ENCODE measurements at places on chromosomes 4 and X.

GRCh38 chr4:150534818-150535217, 47.1 kb upstream of the MAB21L2 start:
- DNase-seq, result no peak

GRCh38 chr4:120921456-120922380, 808 bp downstream of the PRDM5 start:
- peak; percentile 46 for DNase-seq

- DNase-seq, result no peak
Measured at GRCh38 chr4:11416767-11417113, 12.0 kb downstream of the HS3ST1 start.

GRCh38 chr4:17058536-17058915, 160.1 kb upstream of the LDB2 start:
- DNase-seq, result no peak

GRCh38 chr4:171561419-171561818, 251.8 kb upstream of the GALNTL6 start:
- DNase-seq, result no peak

DNA sequence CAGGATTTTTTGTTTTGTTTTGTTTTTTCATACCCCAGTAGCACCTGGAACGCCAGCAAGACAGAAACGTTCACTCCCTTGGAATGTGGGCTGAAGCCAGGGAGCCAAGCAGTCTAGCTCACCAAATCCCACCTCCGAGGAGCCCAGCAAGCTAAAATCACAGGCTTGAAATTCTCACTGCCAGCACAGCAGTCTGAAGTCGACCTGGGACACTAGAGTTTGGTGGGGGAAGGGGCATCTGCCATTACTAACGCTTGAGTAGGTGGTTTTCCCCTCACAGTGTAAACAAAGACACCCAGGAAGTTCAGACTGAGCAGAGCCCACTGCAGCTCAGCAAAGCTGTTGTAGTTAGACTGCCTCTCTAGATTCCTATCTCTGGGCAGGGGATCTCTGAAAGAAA, 99.6 kb upstream of the FGF16 start:
- DNase-seq, result no peak

DNA sequence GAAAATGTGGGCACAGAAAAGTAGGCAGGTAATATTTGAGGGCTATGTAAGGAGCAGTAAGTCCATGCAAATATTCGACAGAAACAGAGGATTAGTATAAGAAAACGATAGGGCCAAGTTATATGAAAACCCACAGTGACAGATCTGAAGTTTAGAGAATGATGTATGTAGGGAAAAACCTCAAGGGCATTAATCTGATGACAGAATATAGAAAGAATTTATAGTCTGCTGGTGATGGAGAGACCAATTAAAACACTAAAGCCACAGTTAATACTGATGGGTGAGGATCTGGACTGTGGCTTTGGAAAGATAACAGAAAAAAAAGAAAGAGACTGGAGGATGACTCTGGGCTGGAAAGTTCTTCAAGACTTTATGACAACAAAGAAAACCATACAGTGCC, 169.7 kb downstream of the PALLD start:
- DNase-seq, result no peak

GRCh38 chrX:22373766-22374165, 101.1 kb downstream of the CBLL2 start:
- no peak for DNase-seq

- no peak for DNase-seq
Measured at GRCh38 chr4:14893713-14894112, 108.6 kb upstream of the CPEB2 start.

DNA sequence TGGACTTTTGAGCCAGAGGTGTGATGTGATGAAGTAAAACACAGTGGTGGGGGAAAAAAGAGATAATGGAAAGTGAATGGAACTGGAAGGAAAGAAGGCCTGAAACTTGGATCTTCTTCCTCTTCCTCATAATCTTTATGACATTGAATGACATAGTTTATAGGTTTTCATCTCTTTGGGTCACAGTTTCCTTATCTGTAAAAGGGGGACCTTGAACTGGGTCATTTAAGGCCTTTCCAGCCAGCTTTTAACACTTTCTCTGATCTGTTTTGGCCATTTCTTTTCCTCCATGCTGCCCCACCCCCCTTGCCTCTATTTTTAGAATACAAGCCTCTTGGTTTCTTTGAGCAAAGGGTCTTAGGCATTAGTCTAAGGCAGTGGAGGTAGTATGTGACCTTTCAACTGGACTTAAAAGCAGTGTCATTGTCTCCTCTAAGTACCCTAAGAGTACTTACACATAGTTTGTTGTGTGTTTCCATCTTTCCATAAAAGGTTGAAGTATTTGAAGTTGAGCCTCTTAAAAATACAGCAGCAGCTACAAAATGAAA, 7.8 kb downstream of the CPEB2 start:
- DNase-seq, result no peak

DNA sequence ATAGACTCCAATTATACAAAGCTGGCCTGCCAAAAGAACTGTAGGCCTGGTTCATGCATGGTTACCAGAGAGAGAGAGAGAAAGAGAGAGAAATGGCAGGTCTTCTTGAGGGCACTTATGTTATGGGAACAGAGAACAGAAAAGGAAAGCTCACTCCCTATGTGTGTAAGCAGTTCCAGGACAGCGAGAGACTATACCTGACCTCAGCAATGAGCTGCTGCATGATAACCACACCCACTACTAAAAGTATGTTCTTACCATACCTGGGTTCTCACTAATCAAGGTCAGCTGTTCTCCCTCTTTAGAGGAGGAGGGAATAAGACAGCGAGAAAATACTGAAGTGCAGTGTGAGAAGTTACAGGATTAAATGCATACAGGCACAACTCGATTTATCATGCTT, 583.3 kb downstream of the GBA3 start:
- DNase-seq, result no peak

GRCh38 chrX:16771483-16772398, 14.5 kb upstream of the TXLNG start:
- peak; percentile 38 for DNase-seq

GRCh38 chr4:51858605-51859202, 15.8 kb downstream of the DCUN1D4 start:
- DNase-seq, result no peak

DNA sequence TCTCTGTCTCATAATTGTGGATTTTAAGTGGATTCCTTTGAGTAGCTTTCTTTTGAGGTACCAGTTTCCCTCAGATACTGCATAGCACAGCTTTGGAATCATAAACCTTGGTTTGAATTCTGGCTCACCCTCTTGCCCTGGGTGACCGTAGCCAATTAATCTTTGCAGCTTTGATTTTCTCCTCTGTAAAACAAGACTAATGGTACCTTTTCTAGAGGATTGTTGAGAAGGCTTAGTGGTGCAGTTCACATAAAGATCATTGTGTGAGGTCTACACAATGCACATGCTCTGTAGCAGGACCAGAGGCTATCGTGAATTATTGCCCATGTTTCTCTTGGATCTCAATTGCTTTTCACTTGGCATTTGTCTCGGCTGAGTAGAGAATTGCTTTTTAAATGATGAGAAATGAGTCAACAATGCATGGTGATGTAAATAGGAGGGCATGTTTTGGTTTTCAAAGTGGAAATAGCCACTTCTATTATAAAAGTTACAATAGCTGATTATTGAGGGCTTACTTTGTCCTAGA, 47.9 kb downstream of the TMEM131L start:
- no peak for DNase-seq

Measured in neural crest cell (in vitro differentiated cells).